ENCODE measurements at places on chromosomes 5 and 9. TPM values are rescaled to one million over a fixed set of nuclear protein-coding genes. Genes with fewer than 3 reads are reported as not detected.

DNA sequence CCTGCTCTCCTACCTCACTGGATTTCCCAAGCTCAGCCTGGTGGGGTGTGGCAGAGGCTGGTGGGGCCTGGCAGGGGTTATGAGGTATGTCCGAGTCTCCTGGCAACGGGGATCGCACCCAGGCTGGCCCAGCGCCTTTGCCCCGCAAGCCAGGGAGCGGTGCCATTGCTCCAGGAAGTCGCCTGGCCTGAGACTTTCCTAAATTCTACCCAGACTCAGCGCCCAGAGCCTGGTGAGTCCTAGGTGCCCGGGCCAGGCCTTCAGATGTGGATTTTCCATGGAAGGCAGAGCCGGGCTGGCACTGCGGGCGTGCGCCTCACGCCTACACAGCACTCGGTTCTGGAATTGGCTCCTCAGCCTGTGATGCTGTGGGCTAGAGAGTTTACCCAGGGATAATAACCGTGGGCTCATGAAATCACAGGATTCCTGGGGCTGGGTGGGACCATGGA lies 155.4 kb upstream of the COL5A1 start:
- no peak for DNase-seq

- DNase-seq = no peak
These were observed 38.3 kb upstream of the TRMT10B start for GRCh38 chr9:37715260-37715659.

GRCh38 chr9:137828527-137829259 lies 48.9 kb upstream of the CACNA1B start:
- no peak for DNase-seq

The PCDHA9 gene
- total RNA-seq = 1.7 TPM

The C9orf50 gene
- total RNA-seq = not detected

- DNase-seq = no peak
These were observed 414.1 kb upstream of the MEF2C start for GRCh38 chr5:89297066-89297465.

DNA sequence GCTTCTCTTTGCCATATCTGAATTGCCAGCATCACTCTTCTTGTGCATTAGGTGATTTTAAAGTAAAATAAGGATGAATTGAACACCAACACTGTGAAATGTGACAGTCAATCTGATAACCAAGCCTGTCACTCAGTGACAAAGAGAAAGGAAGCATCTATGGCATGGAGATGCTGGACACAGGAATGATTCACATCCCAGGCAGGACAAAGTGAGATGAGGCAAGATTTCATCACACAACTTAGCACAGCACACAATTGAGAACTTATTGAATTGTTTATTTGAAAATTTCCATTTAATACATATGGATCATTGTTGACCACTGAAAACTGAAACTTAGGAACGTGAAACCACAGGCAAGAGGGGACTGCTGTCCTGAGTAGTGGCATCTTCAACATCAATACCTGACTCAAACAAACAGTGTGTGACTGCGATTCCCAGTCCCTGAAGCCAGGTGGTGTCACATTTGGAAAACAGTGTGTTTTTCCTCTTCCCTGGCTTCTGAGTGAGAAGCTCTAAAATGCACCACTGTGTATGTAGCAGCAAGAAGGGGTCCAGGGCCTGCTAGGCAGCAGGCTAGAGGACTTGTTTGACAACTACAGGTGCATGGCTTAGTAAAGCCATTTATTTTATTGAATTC lies 10.7 kb downstream of the GAPT start:
- DNase-seq = no peak

- DNase-seq = no peak
These were observed 25.4 kb downstream of the ADAMTS2 start for GRCh38 chr5:179319741-179320281.

- DNase-seq = no peak
These were observed 87.3 kb upstream of the ADAMTS2 start for GRCh38 chr5:179432547-179432946.

- no peak for DNase-seq
These were observed 60.5 kb downstream of the GLDC start for GRCh38 chr9:6584881-6585597.

DNA sequence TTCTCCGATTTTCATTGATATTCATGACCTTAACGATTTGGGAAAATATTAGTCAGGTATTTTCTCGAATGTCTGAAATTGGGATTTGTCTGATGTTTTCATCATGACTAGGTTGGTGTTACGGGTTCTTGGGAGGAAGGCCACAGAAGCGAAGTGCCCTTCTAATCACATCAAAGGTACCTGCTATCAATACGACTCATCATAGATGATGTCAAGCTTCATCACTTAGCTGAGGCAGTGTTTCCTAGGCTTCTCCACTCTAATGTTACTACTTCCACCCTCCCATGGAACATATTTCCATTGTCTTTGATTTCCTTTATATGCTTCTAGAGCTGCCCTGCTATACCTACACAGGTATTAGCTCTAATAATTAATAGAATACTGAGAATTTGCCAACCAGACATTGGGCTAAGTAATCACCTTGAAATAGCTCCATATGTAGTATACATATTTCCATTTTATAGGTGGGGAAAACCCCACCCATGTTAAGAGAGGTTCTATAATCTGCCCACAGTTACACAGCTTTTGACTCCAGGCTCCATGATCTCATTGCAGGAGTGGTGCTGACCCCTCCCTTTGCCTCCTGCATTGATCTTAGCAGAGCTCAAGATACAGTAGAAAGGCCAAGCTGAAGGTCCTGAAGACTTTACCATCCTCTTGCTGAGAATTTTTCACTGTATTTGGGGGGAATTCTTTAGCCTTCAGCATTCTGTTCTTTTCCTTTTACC lies 238.6 kb upstream of the ADAMTSL1 start:
- DNase-seq = no peak

The VCAN gene
- total RNA-seq = 67.0 TPM

The SPATA31D4 gene
- total RNA-seq = not detected

The SPINK4 gene
- not detected for total RNA-seq

- DNase-seq = no peak
These were observed 22.2 kb downstream of the ITGA1 start for GRCh38 chr5:52809884-52810283.

DNA sequence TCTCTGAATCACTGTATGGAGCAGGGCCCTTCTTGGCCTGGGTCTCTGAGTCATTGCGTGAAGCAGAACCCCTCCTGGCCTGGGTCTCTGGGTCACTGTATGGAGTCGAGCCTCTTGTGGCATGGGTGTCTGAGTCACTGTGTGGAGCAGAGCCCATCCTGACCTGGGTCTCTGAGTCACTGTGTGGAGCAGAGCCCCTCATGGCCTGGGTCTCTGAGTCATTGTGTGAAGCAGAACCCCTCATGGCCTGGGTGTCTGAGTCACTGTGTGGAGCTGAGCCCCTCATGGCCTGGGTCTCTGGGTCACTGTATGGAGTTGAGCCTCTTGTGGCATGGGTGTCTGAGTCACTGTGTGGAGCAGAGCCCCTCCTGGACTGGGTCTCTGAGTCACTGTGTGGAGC lies 94.0 kb upstream of the RAPGEF1 start:
- no peak for DNase-seq

GRCh38 chr9:134341306-134341705 lies 15.1 kb downstream of the RXRA start:
- DNase-seq = no peak

GRCh38 chr9:4080921-4081895 lies 218.7 kb downstream of the GLIS3 start:
- no peak for DNase-seq

GRCh38 chr5:1312993-1313833 lies 18.3 kb upstream of the TERT start:
- DNase-seq = peak; percentile 80

GRCh38 chr5:175922192-175922885 lies 45.8 kb downstream of the THOC3 start:
- no peak for DNase-seq

The TAF1L gene
- total RNA-seq = not detected

- no peak for DNase-seq
These were observed 452.8 kb downstream of the RAB3C start for GRCh38 chr5:59035681-59036080.

The FTMT gene
- total RNA-seq = not detected

GRCh38 chr9:120071760-120072159 lies 508.2 kb downstream of the CDK5RAP2 start:
- no peak for DNase-seq
